Stimulated activated naive CD4-positive, alpha-beta T cell (primary cell): ENCODE measurements at places on chromosomes 12 and 14.

GRCh38 chr14:65849558-65849957, 437.0 kb downstream of the FUT8 start:
- no peak for DNase-seq

DNA sequence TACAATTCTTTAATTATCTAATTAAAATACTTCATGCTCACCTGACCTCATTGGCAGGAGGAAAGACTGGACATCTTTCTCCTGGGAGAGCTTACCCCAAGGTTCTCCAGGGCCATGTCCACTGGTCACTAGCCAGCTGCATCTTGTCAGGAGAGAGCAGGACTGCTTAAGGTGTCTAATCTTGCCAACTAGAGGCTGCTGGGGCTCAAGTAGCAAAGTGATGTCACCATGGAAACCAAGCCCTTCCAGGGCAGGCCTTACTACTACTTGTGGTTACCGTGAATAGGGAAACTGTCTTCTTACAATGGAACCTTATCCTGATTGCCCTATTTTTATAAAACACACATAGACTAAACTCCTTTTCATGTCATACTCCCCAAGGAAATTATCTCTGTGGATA, 376.4 kb downstream of the SNAPC1 start:
- DNase-seq = no peak

- peak; percentile 67 for DNase-seq
Observed at GRCh38 chr12:91870872-91871707, 274.6 kb downstream of the BTG1 start.

DNA sequence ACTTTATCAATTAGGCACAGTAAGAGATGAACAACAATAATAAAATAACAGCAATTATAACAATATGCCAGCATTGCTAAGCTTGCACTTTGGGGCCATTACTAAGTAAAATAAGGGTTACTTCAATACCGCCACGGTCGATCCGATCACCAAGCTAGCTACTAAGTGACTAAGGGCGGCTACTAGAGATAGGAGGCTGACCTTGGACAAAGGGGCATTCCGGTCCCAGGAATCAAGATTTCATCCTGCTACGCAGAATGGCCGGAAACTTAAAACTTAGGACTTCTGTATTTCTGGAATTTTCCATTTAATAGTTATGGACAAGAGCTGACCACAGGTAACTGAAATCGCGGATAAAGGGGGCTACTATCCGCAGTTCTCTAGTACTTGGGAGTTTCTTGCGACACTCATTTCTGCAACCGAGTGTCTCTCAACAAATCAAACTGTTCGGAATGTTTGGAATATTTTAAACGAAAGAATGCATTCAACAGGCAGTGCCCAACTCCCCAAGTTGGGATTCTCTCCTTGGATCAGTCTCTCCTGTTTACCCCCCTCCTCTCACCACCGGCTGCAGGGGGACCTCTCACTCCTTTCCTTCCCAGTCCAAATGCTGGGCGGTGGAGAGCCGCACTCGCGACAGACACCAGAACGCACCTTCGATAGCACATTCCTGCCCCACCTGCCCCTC, 650 bp downstream of the HEBP1 start:
- DNase-seq = no peak

GRCh38 chr14:103273145-103273744, 60.8 kb upstream of the EIF5 start:
- DNase-seq = no peak

- DNase-seq = no peak
Observed at GRCh38 chr14:100810861-100811461, 15.0 kb upstream of the MEG3 start.

DNA sequence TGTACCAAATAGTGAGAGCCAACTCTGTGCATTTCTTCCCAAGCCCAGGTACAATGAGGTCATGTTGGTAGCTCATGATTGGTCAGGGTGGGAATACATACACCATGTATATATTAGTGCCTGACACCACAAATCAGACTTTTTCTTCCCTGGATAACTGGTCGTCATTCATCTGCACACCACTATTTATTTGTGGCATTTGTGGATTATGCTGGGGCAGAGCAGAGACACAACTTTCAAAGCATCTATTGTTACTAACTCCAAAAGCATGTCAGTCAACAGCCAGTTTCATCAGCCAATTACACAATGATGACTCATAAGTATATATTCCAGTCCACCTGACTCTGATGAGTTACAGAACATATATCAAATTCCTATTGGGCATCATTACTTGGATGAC, 181.7 kb downstream of the ADAMTS20 start:
- no peak for DNase-seq

- DNase-seq = no peak
Observed at GRCh38 chr12:64273527-64274403, 51.7 kb upstream of the KICS2 start.

DNA sequence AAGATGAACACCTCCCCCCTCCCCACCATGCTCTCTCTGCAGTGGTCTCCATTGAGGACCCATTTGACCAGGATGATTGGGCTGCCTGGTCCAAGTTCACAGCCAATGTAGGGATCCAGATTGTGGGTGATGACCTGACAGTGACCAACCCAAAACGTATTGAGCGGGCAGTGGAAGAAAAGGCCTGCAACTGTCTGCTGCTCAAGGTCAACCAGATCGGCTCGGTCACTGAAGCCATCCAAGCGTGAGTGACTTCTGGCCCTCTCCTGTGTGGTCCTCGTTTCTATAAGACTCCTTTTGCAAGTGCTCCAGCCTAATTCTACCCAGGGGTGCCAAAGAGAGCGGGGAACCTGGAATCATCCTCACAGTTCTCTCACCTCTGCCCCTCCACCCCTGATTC, 6.2 kb upstream of the ATN1 start:
- DNase-seq = no peak

- no peak for DNase-seq
Observed at GRCh38 chr12:26702741-26703140, 130.3 kb downstream of the ITPR2 start.

- no peak for DNase-seq
Observed at GRCh38 chr12:107884769-107885694, 110.5 kb downstream of the ASCL4 start.
